T-cell (primary cell): ENCODE measurements at places on chromosomes 3 and 15. TPM values are rescaled to one million over a fixed set of nuclear protein-coding genes. Genes with fewer than 3 reads are reported as not detected.

Gene ADIPOQ
- not detected for total RNA-seq

Gene SLC2A2
- total RNA-seq: not detected

Gene RTP3
- total RNA-seq: not detected

Gene EFCAB12
- 2.2 TPM for total RNA-seq

Gene HOMER2
- 7.3 TPM for total RNA-seq

Gene SAXO2
- total RNA-seq: 2.1 TPM

Gene FOXL2NB
- total RNA-seq: not detected

Gene CNTN4
- total RNA-seq: not detected

Gene NRG4
- 0.06 TPM for total RNA-seq

Gene KBTBD12
- not detected for total RNA-seq

Gene RBM5
- total RNA-seq: 293 TPM

Gene GPR156
- total RNA-seq: not detected

Gene CCDC71
- 35.8 TPM for total RNA-seq

Gene TRIM59
- 19.4 TPM for total RNA-seq

Gene PEX5L
- not detected for total RNA-seq

Gene BNC1
- not detected for total RNA-seq

Gene IQCF2
- total RNA-seq: not detected

Gene SLCO2A1
- total RNA-seq: 0.39 TPM

Gene TRAT1
- 91.3 TPM for total RNA-seq

Gene PRTG
- 0.06 TPM for total RNA-seq

Gene ZBBX
- total RNA-seq: not detected

Gene AMIGO3
- total RNA-seq: 0.20 TPM

Gene FGF7
- total RNA-seq: 0.46 TPM

Gene ELL3
- total RNA-seq: 0.80 TPM

Gene PLD1
- total RNA-seq: 3.4 TPM

Gene ASB14
- total RNA-seq: not detected

Gene LRRC31
- total RNA-seq: not detected

Gene HDC
- 4.2 TPM for total RNA-seq

Gene ZKSCAN7
- 2.7 TPM for total RNA-seq

Gene FBXW12
- total RNA-seq: not detected

Gene CELSR3
- 5.6 TPM for total RNA-seq

Gene TIMP4
- not detected for total RNA-seq

Gene GABRA5
- total RNA-seq: not detected

Gene PAK6
- total RNA-seq: 2.1 TPM

Gene MED12L
- 2.1 TPM for total RNA-seq

Gene HSPBAP1
- 26.9 TPM for total RNA-seq

Gene DNAJA4
- 30.2 TPM for total RNA-seq

Gene TMEM266
- not detected for total RNA-seq

Gene PPARG
- 0.69 TPM for total RNA-seq
